ENCODE measurements at places on chromosomes 3 and 15. TPM values are rescaled to one million over a fixed set of nuclear protein-coding genes. Genes with fewer than 3 reads are reported as not detected.

The KLHL40 gene
- polyA plus RNA-seq: not detected

The SPTBN5 gene
- polyA plus RNA-seq: 1.2 TPM

The DLL4 gene
- 22.5 TPM for polyA plus RNA-seq

The POPDC2 gene
- polyA plus RNA-seq: 2.8 TPM

The SNX33 gene
- 21.9 TPM for polyA plus RNA-seq

The TUSC7 gene
- polyA plus RNA-seq: not detected

The SETD5 gene
- 159 TPM for polyA plus RNA-seq

The EEF1AKMT4 gene
- 4.0 TPM for polyA plus RNA-seq

The FANCD2OS gene
- 0.52 TPM for polyA plus RNA-seq

The GOLGA8J gene
- 2.4 TPM for polyA plus RNA-seq

Data from right lung (tissue), 10 donors.